ENCODE measurements at places on chromosomes 6 and 20.

DNA sequence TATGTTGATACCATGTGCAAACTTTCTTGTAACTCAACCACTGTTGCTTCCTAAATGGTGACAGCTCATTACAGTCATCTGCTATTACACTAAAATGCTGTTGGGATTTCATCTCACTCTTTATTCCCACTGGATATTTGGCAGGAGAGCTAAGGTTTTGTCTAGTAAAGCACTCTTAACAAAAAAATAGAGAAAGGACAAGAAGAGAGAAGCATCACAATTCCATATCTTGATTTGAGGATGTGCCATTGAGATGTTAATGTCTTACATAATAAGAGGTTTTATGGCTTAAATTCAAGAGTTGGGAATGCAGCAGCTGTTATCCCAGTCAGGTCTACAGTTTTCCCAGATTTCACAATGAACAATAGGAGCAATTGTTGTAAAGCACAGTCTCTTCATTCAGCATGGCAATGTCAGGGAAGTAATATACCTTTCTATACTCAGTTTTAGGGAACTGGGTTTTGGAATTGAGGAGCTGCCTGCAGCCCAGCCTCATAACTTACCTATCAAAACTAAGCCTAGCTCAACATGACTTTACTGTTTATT lies 134.9 kb downstream of the ISM1 start:
- no peak for DNase-seq

DNA sequence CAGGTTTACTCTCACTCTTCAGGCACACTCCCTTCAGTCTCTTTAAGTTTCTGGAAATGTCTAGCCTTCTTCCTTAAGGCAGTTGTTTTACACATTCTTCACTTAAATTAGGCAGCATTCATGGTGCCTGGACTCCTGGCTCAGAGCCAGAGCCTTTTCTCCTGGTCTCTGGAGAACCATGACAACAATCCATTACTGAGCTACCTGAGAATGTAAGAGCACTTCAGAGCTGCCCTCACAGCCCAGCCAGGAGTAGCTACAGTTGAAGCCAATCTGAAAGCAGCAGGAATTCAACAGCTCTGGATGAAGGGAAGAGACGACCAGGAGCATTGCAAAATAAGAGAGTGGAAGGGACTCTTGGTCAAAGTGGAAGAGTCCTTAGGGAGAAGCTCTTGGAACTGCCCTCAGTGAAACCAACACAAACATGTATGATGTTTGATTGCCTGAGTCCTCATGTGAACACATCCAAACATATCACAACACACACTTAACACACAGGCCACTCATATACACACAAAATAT lies 416.8 kb upstream of the SPTLC3 start:
- DNase-seq, result no peak

DNA sequence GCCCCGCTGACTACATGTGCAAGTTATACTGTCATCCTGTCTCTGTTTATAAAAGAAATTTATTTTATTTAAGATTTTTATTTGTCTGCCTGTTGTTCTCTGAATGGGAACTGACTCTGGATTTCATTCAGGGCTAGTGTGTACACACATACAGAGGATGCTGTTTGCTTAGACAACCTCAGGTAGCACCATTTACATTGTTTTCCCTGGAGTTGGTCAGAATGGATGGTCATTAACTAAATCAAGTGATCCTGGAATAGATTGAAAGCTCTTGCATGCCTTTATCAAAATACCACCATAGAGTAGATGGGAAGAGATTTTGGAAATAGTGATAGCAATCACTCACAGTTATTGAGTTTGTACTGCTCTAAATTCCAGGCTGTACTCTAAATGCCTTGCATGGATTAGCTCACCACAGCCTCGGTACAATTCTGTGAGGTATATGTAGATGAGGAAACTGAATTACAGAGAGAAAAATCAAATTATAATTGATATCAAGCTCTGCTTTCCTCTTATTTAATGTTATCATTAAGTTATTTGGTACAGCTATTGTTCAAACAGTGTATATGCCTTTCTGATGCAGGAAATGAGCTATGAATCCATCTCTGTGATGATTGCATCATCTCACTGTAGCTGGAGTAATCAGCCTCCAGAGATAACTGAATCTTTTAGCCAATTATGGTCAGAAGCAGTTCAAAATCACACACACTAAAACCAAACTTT lies 51.9 kb downstream of the RNF217 start:
- DNase-seq, result no peak

- DNase-seq, result no peak
Measured at GRCh38 chr6:17505062-17505476, 95.0 kb upstream of the FAM8A1 start.

DNA sequence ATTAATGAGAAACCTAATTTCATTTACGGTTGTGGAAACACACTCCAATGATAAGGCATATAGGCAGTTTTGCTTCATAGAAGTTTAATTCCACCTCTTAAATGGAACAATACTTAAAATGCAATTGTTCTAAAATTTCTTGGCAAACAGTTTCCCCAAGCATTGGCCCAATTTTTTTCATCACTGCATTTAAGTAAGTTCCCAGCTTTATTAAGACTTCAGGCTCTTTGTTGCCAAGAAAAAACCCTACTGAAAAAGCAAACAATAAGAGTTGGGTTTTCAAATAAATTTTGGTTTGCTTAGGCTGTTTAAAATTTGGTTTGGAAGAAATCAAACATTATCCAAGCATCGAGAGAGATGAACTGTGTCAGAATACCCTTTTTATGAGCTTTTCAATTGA lies 690.9 kb upstream of the NRSN1 start:
- DNase-seq, result no peak

DNA sequence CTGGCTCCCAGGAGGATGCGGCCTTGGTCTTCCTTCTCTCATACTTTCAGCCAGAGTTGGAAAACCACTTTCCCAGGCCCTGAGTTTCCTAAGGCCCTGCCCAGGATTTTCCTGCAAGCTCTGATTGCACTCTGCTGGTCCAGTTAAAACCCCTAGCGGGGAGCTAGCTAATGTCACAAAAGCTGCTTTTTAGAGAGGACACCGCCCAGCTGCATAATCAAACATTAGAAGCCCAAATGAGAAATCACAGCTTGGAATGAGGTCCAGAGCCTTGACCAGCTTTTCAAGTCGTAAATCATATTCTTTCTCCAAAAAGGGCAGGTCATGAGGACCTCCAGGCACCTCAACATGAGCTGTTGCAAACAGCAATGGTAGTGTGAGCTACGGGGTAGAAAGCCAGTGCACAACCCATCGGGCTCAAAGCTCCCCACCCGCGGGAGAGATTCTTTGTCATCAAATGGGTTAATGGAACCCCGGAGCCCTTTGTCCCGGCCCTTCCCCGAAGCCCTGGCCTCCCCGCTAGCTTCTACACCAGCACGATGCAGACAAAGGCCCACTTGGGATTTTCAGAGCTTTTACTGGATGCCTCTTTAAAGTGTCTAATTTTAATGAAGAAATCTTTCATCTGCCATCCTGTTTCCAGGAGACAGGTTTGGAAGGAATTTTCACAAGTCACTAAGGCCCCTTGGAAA lies 134.0 kb downstream of the SCML4 start:
- no peak for DNase-seq

GRCh38 chr20:13342469-13343242 lies 121.6 kb downstream of the ISM1 start:
- DNase-seq, result no peak

DNA sequence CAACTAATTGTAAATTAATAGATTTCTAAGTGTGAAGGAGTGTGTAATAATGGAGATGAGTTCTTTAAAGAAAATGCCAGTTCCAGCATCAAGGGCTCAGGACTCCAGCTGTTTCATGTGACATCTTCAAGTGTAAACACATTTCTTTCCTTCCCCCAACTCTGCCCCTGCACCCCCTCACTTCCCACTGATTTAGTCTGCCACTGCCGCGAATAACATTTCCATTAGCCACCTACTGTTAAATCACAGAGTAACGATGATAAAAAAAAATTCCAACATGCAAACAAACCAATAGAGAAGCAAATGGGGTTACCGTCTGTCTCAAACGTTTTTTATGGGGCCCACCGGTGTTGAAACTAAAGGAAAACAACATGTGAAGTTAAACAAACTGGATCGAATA lies 414.3 kb downstream of the SAMD5 start:
- no peak for DNase-seq

DNA sequence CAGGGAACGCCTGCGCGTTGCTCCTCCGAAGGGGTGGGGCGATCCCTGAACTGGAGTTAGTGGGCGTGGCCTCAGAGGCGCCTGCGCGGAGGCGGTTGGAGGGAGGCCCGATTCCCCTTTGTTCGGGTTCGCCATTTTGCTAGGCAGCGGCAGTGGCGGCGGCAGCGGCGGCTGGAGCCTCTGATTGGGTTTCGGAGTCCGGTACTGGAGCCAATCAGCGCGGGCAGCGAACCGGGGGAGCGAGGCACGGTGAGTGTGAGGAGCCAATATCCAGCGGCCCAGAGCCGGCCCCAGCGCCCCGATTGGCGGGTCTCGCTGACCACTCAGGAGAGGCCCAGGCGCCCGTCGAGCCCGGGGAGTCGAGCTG lies at the start of gene NFYA:
NFYA (plus strand) TSS at position 139 of the 367 bp plus-strand sequence. CDS start 6,116 bp downstream, outside the sequence.
- DNase-seq, result no peak

DNA sequence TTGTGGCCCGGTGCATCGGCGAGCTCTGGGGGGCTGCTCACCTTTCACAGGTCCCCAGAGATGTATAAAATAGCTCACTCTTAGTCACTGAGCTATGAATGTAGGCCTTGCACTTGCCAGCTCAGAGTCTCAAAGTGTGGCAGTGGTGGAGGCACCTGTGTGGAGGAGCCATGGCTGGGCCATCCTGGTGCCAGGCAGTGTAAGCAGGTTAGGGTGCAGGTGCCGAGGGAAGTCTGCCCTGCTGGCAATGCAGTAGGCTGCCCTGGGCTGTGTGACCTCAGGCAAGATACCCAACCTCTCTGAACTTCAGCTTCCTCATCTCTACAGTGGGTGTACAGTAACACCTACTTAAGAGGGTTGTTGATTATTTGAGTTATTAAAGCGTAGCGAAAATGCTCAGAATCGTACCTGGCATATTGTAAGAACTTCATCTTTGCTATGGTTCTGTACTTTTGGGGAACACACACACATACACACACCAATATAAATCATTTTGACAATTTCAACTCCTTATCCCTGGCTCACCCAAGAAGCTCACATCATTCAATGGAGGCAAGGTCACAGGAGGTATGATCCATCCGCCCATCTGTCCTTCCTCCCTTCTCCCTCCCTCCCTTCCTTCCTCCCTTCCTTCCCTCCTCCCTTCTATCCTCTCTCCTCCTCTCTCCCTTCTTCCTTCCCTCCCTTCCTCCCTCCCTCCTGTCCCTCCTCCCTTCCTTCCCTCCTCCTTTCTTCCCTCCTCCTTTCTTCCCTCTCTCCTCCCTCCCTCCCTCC lies 66.8 kb upstream of the STX16 start:
- no peak for DNase-seq

GRCh38 chr6:22972771-22973170 lies 403.4 kb downstream of the HDGFL1 start:
- no peak for DNase-seq

DNA sequence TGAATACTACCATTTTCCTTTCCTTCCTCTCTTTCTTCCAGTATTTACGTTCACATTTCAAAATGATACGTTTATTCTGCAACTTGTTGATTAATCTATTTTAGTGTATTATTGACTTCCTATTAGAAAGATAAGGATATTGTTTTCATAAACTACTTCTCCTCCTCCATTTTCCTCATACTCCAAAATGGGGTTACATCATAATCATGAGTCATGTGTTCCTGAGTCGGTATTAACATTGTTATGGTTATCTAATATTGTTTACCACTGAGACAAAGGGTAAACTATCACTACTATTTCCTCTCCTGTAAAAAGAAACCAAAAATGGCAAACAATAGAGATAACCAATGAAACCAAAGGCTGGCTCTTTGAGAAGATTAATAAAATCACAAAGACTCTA lies 126.5 kb upstream of the CDYL start:
- no peak for DNase-seq

GRCh38 chr6:137904822-137905617 lies 38.0 kb downstream of the TNFAIP3 start:
- no peak for DNase-seq

- no peak for DNase-seq
Measured at GRCh38 chr20:62437496-62437895, 10.2 kb upstream of the RBBP8NL start.

GRCh38 chr6:125293587-125293986 lies 8.2 kb downstream of the HDDC2 start:
- DNase-seq, result no peak

GRCh38 chr6:145673504-145673903 lies 61.8 kb downstream of the EPM2A start:
- DNase-seq, result no peak

- DNase-seq, result no peak
Measured at GRCh38 chr6:153564803-153565202, 433.7 kb upstream of the RGS17 start.

DNA sequence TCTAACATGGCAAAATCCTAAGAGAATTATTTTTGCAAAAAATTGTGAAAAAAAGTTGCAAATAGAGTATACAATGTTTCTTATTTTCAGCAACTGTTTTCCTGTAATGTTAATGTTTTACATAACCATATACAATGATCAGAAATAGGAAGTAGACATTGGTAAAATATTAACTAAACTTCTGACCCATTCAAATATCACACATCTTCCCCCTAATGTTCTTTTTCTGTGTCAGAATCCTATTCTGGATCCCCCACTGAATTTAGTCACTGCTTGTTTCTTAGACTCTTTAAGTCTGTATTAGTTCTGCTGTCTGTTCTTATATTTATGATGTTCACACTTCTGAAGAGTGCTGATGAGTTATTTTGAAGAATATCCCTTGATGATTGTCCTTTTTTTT lies 62.0 kb downstream of the HFE start:
- DNase-seq, result no peak

- no peak for DNase-seq
Measured at GRCh38 chr6:143744551-143745165, 66.9 kb downstream of the PHACTR2 start.

- DNase-seq, result peak; percentile 53
Measured at GRCh38 chr6:108168501-108169463, 3.0 kb downstream of the NR2E1 start.

- peak; percentile 20 for DNase-seq
Measured at GRCh38 chr6:43269273-43270007, 26.2 kb downstream of the TTBK1 start.

DNA sequence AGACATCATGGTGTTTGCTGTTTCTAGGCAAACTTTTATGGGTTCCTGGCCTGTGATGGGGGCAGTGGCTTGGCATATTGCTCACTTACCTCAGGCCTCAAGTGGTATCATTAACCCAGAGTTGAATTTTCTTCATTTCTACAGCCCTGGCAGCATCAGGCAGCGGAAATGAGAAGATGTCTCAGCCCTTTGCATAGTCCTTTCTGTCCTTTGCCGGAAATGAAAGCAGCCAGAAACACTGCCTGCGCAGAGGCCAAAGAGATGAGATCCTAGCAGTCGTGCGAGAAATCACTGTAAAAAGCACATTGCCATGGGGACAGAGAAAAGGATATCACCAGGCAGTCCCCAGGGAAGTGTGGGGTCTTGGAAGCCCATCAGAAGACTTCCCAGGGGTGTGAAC lies 37.4 kb upstream of the KCNG1 start:
- no peak for DNase-seq

- DNase-seq, result no peak
Measured at GRCh38 chr6:147205690-147206600, 1.7 kb downstream of the STXBP5 start.

Data from testis (tissue), 5 donors.